Fibroblast of pulmonary artery (primary cell): ENCODE measurements at places on chromosomes 13 and 19.

DNA sequence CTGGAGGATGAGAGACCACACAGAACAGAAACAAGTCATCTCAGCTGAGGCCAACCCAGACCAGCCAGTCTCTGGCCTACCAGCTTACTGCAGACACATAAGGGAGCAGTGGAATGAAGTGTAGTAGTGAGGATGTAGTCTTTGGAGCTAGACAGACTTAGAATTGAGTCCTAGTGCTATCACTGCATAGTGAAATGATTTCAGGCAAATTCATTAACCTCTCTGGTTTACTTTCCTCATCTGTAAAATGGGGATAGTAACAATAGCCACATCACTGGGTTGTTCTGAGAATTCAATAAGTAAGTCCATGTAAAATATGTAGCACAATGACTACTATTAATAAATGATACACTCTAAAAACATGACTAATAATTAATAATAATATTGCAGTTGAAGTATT lies 383.8 kb downstream of the DLEU7 start:
- DNase-seq, result no peak

GRCh38 chr19:6066661-6067646 lies 43.3 kb downstream of the RFX2 start:
- DNase-seq, result peak; percentile 98

GRCh38 chr19:51719251-51719988 lies 4.4 kb downstream of the HAS1 start:
- no peak for DNase-seq

DNA sequence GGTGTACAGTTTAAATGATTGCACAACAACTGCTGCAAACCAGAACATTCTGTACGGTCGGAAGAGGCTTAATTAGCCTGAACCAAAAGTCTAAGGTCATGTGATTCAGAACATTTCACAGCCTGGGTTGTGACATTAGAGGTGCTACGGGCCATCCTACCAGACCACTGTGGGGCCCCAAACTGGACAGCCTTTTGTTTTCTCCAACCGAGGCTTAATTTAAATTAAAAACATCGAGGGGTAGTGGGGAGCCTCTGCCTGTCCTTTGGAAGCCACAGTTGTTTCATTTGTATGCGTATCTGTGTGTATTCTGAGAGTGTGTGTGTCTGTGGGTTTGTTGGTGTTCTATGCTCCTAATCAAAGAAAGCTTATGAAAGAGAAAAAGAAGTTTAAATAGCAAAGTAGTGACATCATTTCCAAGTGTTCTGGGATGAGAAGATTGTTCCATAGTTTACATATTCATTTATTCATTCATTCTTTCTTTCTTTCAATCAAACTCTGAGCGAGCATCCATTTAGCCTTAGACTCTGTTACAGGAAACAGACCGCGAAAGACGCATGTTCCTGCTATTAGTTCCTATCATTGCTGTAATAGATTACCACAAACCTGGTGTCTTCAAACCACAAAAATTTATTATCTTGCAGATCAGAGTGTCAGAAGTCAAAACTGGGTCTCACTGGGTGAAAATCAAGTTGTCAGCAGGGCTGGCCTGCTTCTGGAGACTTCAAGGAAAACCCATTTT lies 444.8 kb downstream of the FOXO1 start:
- peak; percentile 69 for DNase-seq

- no peak for DNase-seq
These were observed 360.3 kb upstream of the ZNF507 start for GRCh38 chr19:31985001-31985605.

- DNase-seq, result no peak
These were observed 708 bp upstream of the ESD start for GRCh38 chr13:46797501-46798237.

DNA sequence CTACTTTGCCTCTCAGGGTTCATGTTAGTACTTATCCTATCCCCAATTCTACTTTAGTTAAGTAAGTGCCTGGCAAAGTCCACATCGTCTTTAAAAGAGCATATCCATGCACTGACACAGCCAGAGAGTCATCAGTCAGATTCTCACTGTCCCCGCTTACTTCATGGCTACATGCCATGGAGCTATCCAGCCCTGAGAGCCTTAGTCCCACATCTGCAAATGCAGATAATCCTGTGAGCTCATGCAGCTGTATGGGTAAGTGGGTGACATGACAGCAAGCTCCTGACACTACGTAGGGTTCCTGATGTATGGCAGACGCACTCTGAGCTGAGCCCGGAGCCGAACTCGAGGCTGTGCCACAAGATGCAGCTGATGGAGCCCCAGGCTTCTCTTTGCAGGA lies 661.5 kb downstream of the LIG4 start:
- DNase-seq, result no peak

DNA sequence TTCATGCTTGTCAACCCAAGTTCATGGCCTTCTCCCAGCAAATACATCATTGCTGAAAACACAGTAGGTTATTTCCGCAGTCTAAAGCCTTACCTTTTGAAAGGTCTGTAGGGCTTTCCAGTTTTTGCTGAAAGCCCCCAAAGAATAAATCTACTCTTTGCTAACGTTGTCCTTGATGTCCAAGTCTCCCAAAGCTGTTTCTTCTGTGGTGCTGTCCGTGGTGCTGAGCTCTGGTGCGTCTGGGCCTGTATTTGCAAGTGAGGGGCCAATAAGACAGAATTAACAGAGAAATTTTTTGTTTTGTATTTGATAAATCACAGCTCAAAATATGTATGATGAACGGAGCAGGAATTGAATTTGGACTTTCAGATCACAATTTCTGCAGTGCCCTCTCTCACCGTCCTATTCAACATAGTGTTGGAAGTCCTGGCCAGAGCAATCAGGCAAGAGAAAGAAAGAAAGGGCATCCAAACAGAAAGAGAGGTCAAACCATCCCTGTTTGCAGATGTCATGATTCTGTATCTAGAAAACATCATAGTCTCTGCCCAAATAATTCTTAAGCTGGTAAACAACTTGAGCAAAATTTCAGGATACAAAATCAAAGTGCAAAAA lies 9.8 kb upstream of the LGALS16 start:
- DNase-seq, result peak; percentile 43

GRCh38 chr19:46967578-46968032 lies 52.0 kb upstream of the NPAS1 start:
- DNase-seq, result no peak

DNA sequence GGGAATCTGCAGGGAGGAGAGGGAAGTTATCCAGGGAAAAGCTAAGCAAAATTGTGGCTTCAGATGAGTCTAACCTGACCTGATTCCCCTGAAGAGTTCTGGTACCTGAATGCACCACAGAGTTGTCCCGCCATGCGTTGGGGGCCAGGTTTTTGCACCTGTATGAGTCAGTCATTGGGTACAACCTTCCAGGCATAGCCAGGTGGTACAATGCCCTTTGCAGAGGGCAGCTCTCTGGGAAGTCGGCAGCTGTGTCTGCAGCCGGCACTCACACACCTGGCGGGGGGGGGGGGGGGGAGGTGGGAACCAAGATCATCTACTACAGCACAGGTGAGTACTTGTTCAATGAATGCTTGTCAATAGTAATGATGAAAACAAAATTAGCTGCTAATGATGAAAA lies 52.5 kb upstream of the GTF3A start:
- DNase-seq, result no peak

DNA sequence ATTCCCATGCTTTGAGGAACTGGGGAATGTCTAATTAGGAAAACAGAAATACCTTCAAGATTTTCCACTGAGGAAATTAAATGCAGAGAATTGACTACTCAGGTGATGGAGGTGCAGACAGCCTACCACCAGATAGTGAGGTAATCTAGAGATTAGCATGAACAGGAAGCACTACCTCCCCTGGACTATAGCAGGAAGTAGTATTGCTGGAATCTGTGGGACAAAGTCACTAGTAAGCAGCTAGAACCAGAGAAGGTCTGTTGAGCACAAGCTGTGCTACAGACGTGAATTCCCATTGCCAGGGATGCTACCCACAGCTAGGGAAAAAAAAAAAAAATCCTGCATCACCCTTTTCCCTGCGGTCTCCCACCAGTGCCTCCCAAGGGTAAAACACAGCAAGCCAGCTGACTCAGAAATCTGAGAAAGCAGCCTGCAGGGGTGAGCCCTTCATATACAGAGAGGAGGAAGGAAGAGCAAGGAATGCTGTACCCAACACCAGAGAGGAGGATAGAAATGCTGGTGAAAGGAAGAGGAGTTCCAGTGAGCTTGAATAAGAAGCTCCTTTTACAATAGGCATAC lies 10.2 kb downstream of the ENOX1 start:
- peak; percentile 27 for DNase-seq

DNA sequence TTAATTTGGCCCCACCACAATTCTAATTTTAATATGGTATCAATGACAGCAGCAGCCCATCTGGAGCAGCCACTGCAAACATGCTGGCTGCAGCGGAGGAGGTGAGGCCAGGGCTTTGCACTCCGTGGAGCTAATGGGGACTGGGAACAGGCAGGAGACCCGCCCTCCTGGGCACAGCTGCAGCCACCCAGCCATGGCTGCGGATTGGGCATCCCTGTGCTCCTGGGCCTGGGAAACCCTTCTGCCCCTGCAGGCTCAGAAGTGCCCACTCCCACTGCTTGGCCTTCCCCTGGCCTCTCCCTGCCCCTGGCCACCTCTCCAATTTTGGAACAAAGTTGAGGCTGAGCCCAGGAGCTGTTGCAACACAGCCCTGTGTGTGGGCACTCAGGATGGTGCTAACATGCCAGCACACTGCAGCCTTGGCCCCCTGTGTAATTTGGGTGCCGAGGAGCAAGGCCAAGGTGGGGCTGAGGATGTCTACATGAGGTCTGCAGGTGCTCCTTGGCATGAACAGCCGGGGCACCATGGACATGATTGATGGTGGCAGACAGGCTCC lies 123.6 kb downstream of the PCDH9 start:
- no peak for DNase-seq

DNA sequence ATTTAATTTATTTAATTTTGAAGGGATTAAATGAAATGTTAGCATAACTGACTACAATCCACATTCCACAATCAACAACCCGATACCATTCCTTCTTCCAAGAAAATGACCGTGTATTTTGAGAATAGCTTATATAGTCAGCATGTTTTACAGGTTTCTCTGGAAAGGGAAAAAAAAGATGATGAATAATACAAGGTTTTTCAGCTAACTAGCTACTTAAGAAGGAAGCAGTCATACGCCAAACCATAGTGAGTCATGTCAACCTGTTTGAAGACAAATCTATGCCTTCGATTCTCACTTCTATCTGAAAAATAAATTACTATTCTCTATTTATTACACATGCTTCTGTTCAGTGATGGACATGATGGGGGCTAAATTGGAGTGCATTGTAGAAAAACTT lies 258.6 kb downstream of the EFNB2 start:
- no peak for DNase-seq

GRCh38 chr13:23889615-23890607 lies 711 bp upstream of the MIPEP start:
- no peak for DNase-seq

DNA sequence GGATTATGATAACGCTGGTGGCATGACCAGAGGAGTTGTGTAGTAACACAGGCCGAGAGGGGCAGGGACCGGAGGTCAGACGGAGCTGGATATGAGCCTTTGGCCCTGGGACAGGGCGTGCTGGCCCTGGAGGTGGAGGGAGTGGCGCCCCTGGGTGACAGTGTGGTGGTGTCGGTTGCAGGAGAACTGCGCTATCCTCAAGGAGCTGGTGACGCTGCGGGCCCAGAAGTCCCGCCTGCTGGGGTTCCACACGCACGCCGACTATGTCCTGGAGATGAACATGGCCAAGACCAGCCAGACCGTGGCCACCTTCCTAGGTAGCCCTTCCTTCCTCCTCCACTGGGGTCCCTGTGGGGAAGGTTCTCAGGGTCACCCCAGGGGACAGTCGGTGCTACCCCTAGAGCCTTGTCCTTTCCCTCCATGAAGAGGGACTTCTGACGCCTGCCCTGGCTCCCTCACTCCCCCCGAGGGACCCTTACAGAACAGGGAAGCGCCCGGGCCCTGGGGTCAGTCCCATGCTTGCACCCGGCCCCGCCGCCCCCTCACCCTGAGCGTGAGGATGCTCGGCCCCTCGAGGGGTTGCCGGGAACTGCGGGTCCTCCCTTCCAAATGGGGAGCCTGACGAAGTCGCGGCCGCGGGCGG lies 12.8 kb upstream of the ZNF554 start:
- DNase-seq, result no peak

DNA sequence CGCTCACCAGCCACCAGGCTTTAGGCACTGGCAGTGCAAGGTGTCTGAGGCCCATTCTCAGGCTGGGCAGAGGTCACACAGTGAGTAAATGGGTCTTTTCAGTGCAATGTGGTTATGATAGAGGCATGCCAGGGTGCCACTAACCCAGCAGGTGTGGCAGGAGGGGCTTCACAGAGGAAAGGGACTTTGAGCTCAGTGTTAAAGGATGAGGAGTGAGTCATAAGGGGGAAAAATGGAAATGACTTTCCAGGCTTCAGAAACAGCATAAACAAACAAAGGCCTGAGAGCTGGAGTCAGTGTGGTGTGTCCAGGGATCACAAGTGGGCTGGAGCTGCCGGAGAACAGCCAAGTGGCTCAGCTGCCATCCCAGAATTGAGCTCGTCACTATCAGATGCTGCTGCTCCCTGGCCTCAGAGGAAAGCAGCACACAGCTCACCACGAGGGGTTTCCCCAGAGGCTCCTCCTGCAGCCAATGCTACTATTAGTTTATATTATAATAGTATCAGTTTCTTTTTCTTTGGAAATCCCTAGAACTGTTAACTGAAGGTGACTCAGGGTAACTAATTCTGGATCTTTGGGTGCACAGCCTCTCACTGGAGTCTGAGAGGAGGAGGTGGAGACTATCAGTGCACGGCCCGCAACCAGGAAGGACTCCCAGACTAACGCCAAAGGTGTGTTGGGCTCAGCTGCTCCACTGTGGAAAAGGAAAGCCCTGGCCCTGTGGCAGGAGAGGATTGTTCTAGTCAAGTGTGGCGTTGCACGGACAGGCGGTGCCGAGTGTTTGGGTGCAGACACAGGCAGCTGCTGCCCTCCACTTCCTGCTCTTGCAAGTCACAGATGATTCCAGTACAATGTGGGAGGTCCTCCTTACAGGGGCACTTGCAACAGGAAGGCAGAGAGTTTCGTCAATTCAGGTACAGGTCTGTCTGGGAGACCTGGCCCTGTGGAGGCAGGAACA lies 39.5 kb downstream of the DHRS12 start:
- DNase-seq, result peak; percentile 71
